GM12892 (cell line): ENCODE measurements at places on chromosomes 6 and 20.

GRCh38 chr20:47141941-47142773 lies 214.3 kb downstream of the ZMYND8 start:
- no peak for DNase-seq

GRCh38 chr6:119463081-119463626 lies 113.6 kb upstream of the MAN1A1 start:
- DNase-seq, result no peak

GRCh38 chr6:10395704-10396546 lies 18.9 kb downstream of the TFAP2A start:
- DNase-seq, result no peak

GRCh38 chr6:27591699-27592480 lies 119.0 kb upstream of the ZNF184 start:
- DNase-seq, result no peak

DNA sequence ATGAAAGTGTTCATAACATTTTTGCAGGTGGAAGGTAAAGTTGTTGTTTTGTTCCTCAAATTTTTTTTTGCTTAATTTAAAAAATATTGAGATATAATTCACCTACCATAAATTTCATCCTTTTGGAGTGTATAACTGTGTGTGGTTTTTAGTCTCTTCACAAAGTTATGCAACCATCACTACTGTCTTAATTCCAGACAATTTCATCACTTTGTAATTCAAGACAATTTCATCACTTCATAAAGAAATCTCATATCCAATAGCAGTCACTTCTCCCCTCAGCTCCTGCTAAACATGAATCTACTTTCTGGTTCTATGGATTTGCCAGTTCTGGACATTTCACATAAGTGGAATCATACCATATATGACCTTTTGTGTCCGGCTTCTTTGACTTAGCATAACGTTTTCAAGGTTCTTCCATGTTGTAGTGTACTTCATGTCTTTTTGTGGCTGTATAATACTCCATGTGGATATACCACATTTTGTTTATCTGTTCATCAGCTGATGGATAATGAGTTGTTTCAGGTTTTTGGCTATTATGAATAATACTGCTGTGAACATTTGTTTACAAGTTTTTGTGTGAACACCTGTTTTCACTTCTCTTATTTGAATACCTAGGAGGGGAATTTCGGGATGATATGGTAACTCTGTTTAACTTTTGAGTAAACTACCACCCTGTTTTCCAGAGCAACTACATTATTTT lies 18.8 kb downstream of the ZFAND3 start:
- DNase-seq, result no peak

GRCh38 chr6:169189182-169189581 lies 64.5 kb downstream of the THBS2 start:
- DNase-seq, result no peak

- no peak for DNase-seq
These were observed 55.8 kb downstream of the ERMARD start for GRCh38 chr6:169807229-169807628.

- no peak for DNase-seq
These were observed 45.7 kb downstream of the ILRUN start for GRCh38 chr6:34650823-34651222.

DNA sequence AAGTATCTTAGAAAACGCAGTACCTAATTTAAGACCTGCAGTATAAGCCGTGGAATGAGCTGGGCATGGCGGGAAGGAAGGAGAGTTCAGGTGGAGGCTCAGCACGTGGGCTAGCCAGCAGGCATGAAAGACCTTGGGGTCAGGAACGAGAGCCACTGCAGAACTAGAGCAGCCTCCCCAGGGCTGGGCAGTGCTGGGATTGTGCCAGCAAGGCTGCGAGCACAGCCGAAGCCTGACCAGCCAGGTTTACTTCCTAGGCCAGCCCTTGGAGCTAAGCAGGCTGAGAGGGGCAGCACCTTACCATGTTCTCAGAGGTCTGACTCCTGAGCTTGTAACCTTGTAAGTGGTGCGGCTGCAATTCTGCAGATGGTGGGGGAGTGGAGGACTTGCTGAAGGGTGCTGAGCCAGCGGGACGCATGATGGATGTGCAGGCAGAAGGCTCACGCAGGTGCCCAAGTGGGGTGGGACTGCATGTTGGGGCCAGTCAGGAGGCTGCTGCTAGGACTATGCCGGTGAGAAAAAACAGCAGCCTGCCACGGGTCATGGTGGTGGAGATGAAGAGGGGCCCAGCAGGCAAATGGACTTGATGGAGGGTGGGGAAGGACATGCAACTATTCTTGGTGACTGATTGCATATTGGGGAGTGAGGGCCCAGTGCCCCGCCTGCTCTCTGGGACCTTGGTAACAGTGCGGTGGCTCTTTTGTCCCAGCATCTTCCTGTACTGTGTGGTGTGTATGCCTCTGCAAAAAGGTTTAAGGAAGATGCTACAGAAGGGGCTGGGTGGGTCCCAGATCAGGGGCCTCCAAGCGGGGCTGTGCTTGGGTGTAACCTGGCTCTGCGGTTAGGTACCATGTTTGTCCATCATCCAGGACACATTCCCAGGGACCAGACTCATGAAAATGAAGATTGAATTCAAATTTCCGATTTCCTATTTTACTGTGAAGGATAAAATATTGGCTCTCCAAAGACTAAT lies 37.6 kb upstream of the IRF4 start:
- no peak for DNase-seq

GRCh38 chr6:21116736-21117135 lies 476.8 kb upstream of the SOX4 start:
- no peak for DNase-seq

GRCh38 chr6:165915022-165915770 lies 252.2 kb upstream of the PDE10A start:
- no peak for DNase-seq

GRCh38 chr6:169266746-169267591 lies 13.3 kb upstream of the THBS2 start:
- DNase-seq, result no peak

GRCh38 chr6:19752746-19753145 lies 84.4 kb upstream of the ID4 start:
- DNase-seq, result no peak

DNA sequence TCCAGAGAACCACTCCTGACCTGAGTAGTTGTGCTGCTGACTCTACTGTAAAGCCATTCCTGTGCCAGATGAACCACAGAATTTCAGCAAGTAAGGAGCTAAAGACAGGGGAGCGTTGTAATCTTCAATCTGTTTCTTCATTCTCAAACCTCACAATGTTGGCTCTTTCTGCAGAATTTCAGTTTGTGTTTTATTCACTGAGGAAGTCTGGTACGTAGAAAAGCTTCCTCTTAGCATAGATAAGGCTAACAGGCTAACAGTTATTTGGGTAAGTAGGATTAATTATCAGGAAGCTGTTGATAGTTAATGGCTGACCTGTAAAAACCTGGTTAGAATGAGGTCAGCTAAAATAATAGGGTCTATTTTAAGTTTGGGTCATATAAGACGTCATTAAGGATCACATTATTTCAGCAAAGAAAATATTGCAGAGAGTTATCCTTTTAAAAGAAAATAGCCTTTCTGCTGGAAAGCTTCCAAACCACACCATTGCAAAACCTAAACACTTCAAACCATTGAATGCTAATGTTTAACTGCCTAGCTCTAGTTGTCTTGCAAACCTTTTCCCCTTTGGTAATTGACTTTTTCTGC lies 14.1 kb upstream of the TENT5A start:
- no peak for DNase-seq

DNA sequence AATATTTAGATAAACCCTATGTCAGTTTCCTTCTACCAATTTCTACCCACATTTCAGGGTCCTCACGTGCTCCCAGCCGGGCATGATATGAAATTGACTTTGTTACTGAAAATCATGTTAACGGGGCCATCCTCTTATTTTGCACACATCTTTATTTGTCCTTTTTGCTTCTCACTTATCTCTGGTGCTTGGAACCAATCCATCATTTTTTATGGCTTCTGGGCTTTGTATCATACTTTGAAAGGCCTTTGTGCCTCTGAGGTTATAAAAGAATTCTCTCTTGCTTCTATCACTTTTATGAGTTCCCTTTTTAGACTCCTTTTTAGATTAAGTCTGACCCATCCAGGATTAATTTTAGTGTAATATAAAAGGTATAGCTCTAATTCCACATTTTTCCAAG lies 117.1 kb upstream of the PRND start:
- DNase-seq, result no peak

DNA sequence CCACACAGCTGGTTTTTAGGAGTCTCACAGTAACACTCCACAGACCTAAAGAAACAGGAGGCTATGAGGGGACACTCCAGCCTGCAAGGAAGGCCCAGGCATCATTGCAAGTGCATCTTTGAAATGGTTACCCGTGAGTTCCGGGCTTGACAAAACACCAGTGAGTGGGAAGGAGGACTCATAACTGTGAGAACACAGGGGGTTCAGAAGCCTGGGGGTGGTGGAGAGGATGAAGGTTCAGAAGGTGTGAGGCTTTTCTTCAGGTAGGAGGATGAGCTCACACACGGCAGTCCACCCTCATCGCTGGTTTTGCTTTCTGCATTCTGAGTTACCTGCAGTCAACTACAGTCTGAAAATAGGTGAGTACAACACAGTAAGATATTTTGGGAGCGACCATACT lies 39.9 kb downstream of the MAP7 start:
- DNase-seq, result no peak

DNA sequence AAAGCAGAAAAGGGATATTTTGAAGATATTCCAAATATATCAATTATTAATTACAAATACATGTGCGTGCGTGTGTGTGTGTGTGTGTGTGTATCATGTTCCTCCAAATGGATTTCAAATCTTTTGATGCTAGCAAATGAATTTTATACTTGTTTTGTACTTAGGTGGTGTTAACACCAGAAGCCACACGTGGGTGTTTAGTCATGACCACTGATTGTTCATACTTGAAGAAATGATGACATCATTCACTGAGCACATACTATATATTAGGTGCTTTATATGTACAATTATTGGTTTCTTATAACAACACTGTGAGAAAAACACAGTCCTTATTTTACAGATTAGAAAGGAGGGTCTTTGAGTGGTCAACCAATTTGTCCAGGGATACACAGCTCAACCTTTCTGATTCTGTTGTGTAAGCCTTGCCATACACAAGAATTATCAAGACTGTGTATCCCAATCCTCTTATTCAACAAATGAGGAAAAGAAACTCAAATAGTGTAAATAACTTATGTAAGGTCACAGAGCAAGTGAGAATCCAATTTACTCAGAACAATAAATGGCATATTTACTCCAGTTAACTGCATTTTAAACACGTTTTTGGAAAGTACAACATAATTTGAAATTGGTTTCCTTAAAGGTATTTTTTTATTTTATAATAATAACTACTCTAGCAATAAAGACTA lies 88.5 kb downstream of the BCAS1 start:
- DNase-seq, result no peak

DNA sequence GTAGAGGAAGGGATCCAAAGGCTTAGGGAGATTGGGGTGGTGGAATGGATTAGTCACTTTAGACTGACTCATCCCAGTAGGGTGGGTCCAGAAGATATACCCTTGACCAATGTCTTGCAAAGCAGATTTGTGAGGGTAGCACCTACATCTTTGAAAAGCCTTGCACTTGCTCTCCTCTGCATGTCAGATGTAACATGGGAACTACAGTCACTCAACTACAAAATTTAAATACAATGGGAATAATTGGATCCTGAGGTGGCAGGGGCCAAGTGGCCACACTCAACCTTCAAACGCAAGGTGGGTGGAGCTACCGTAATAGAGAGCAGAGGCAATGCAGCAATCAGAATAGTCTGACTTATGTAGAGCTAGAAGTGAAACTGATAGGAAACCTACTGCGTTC lies 71.2 kb downstream of the ME1 start:
- no peak for DNase-seq

GRCh38 chr6:68634726-68635411 lies at the start of gene ADGRB3:
Gene ADGRB3 (plus strand): TSS chr6:68635282. CDS start chr6:68638676, 3,394 bp downstream.
- DNase-seq, result peak; percentile 32

DNA sequence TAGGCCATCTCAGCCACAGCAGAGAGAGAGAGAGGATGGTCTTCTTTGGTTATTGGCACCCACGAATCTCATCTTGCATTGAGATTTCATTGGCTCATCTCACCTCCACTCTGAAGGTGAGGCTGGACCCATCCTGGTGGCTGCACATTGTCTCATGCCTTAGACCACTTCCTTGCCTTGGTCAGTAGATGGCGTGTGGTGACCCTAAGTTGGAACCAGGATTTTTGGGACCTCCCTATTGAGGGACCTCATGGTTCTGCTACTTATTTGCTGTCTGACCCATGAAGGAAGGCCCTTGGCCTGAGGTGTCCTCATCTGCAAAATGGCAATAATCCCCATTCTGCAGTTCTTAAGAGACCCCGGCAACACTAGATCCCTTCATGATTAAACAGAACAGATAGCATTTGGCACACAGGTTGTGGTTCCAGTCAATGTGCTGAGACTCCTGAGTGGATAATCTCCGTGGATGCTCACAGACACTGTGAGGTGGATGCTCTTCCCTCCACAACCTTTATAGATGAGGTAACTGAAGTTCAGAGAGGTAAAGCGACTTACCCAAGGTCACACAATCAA lies 21.5 kb upstream of the AAR2 start:
- DNase-seq, result peak; percentile 37

DNA sequence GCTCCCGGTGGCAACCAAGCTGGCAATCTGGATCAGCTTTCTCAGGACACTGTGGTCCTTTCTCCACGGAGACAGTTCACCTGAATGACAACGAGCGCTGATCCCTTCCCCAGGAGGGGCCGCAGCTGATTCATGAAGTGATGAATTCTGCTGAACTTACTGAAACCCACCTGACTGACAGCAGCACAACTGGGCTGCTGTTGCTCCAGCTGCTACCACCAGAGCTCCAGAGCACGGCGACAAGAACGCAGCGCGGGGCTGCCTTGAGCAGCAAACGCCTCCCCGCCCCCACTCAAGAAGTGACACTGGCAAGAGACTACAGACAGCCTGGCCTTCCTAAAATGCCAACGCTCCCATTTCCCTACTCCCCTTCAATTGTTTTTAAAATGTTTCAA lies 10.0 kb downstream of the PXDC1 start:
- no peak for DNase-seq

DNA sequence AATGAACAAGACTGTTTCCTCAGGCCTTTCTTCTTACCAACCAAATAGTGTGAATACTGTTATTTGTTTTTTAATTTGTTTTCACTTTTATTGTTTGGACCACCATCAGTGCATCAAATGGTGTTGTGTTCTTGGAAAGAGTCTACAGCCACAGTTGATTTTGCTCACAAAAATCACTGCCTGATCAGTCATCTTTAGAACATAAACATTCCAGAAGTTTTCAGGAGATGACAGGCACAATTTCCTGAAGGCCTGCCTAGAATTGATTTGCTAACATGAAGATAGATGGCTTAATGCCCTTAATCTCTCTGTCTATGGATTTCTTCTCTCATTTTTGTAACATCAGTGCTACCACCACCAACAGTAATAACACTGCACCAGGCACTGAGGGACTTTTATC lies 13.5 kb downstream of the IL22RA2 start:
- no peak for DNase-seq
